ENCODE measurements at places on chromosomes 7 and 10. TPM values are rescaled to one million over a fixed set of nuclear protein-coding genes. Genes with fewer than 3 reads are reported as not detected.

GRCh38 chr7:74294191-74294998 lies 5.2 kb downstream of the CLIP2 start:
- DNase-seq = peak; percentile 57

DNA sequence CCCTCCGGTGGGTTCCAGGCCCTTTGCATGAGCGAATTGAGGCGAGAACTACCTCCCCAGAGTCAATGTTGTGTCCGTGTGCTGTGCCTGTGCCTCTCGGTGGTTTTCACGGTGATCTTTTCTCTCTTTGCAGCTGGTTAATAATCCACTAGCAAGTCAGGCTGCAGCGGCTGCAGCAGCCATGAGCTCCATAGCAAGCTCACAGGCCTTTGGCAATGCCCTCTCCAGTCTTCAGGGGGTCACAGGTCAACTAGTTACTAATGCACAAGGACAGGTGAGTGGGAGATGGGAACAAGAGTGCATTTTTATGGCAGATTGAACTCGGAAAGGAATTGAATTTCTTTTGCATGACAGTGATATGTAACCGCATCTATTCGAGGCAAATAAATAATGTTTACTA lies 159.7 kb upstream of the YAE1 start:
- DNase-seq = no peak

- DNase-seq = peak; percentile 40
These were observed 112.5 kb downstream of the PRPF18 start for GRCh38 chr10:13699216-13699615.

DNA sequence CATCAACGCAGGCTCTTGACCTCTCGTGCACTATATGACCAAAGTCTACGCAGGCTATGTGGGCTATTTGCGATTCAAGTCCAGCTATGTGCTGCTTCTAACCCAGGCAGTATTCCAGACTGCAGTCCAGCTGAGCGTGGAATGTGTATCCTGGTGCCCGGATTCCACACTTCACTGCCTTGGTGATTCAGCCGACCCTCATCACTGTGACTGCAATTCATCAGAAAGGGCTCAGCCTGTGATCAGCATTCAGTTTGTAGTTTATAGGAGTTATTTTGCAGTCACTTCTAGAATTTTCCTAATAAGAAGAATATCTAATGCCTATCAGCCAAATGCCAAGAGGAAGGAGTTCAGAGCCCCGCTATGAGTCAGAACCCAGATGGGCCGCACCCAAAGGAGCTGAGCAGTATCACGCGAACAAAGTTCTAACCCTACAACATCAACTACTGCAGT lies 119.8 kb upstream of the LANCL2 start:
- no peak for DNase-seq

DNA sequence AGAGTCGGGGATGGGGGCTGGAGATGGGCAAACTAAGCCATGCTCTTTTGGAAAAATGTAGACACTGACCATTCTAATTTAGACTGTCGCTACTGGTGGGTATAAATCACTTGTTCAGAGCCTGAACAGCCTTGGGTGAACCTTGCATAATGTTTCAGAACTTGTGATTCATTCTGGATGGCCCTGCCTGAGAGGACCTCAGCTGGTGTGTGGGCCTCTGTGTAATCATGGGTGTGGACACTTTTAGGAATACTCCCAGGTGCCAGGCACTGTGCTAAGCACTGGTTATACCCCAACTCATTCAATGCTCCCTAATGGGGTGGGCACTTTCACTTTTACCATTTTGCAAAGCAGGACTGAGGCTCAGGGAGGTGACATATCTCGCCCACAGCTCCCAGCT lies 26.8 kb upstream of the TM9SF3 start:
- no peak for DNase-seq

DNA sequence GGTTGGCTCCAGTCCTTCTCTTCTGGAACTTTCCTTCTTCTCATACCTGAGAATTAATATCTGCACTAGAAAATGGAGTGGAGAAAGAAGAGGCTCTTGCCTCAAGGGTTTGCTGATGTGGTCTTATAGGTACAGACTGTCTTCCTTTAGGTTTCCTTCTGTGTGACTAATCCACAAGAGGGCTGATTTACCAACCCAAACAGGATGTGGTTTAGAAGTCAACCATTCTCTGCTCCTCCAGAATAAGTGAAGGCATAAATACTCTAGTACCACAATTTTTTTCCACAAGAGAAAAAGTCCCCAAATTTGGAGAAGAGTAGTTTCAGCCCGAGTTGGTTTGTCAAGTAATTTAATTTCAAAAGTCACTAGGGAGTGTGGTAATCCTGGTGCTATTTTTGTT lies 85.8 kb downstream of the NRP1 start:
- no peak for DNase-seq

- DNase-seq = no peak
These were observed 31.1 kb upstream of the HIBADH start for GRCh38 chr7:27693794-27694193.

DNA sequence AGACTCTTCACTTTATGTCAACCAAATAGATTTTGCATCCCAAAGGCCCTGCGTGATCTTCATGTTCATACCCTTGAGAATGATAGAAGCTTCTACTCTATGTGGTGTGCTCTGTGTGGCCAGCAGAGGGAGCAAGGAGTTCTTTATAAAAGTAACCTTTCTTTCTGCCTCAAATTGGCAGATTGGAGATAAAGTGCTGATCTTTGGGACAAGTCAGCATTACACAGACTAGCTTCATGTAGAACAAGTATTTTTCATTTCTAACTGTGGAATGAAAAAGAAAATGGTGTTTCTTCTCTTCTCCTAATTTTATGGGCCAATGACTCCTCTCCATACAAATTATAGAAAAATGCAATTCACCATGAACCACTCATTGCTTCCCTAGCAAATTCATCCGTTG lies 1214.1 kb downstream of the SORCS1 start:
- peak; percentile 56 for DNase-seq

- DNase-seq = no peak
These were observed 75.7 kb downstream of the LYZL2 start for GRCh38 chr10:30553626-30554439.

DNA sequence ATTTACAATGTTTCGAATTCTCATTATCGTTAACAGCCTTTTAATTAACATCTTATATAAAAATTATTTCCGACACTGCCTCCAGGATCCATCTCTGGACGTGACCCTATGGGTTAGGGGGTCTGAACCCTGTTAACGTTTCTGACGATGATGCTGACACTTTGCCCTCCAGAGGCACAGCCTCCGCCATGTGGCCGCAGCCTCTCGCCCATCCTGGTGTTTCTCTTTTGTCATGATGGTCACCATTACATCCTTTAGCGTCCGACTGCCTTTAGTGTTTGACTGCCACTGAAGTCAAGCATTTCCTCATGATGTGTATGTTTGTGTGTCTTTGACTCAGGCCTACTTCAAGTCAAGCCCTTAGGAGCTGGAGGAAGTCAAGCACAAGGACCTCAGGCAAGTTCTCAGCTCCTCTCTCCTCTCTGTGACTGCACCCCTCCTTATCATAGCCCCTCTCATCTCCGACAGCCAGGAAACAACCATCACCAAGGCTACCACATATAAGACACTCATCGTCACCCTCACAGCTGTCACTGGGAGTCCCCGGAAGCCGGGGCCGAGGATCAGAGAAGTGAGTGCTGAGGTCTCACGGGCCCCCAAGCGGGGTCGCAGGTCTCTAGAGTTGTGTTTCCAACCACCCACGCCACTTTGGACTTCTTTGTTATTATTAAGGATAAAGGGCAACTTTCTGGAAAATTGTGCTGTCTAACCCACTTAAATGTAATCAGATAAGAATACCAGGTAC lies 96.1 kb upstream of the PPP2R2D start:
- no peak for DNase-seq

- no peak for DNase-seq
These were observed 31.6 kb downstream of the ST7 start for GRCh38 chr7:116984917-116985316.

- DNase-seq = no peak
These were observed 308.1 kb downstream of the TFEC start for GRCh38 chr7:115722302-115722977.

- no peak for DNase-seq
These were observed 89.4 kb upstream of the DUSP5 start for GRCh38 chr10:110408203-110408871.

GRCh38 chr10:76778914-76779795 lies 858.5 kb downstream of the KCNMA1 start:
- DNase-seq = no peak

DNA sequence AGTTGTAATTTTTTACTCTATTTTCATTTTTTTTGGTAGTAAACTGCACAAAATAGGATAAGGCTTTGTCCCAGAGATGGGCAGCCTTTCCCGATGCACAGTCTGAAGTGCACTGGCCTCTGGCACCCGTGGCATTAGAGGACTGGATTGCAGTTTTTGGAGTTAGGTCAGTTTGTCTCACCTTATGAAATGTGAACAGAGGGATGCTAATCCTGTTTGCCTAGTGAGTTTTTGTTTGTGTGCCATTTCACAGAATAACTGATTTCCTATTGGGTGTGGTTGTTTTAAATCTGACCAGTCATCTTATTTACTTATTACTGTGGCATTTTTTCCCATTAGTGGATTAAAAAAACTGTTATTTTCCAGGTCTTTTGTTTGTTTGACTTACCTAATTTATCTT lies 109.5 kb upstream of the GATA3 start:
- no peak for DNase-seq

GRCh38 chr7:92691578-92691977 lies 101.4 kb upstream of the FAM133B start:
- no peak for DNase-seq

DNA sequence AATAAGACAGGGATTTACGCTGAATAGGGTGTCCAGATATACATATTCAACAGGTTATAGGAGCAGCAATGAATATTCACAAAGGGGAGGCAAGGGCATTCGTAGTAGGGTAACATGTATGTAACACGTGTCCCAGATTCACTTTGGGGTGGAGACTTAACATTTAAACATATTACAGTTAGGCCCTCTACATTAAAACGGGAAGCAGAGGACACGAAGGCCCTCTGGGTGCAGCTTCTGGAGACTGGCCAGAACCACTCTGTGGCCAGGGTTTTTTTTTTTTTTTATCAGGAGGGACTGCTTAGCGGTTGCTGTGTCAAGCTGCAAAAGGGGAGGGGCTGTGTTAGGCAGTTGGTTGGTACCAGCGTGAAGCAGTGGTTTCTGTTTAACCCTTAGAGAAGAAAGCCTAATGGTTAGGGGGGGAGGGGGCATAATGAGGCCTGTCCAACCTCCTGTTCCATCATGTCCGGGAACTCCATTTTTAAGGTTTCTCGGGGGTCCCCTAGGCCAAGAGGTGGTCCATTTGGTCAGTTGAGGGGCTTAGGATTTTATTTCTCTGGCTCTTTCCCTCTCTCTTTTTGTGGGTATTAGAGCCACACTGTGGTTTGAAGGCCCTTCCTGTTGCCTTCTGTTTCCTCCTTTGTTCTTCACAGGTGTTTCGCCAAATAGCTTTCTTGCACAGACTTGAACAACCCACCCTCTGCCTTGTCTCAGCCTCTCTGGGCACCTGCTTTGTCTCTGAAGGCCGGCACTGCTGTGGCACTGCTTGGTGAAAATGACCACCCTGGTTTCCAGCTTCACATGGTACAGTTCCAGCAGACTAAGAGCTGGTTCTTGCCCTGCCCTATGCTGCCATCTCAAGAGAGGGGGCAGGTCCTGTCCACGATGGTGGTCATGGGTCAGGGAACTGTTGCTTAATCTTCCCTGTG lies 26.4 kb downstream of the PRF1 start:
- DNase-seq = no peak

BTRC gene
- 5.1 TPM for polyA plus RNA-seq

CELF2 gene
- polyA plus RNA-seq = 1.4 TPM

CALD1 gene
- polyA plus RNA-seq = 35.1 TPM

NPC1L1 gene
- 3.4 TPM for polyA plus RNA-seq

PITX3 gene
- not detected for polyA plus RNA-seq

SPOCK2 gene
- 1.8 TPM for polyA plus RNA-seq

GFRA1 gene
- 0.61 TPM for polyA plus RNA-seq

KCND2 gene
- 0.26 TPM for polyA plus RNA-seq

RPEL1 gene
- polyA plus RNA-seq = not detected

CRYGN gene
- polyA plus RNA-seq = 0.08 TPM

PIP4K2A gene
- 4.3 TPM for polyA plus RNA-seq

RTKN2 gene
- polyA plus RNA-seq = 0.19 TPM

DGKI gene
- polyA plus RNA-seq = 0.15 TPM

LRRTM3 gene
- polyA plus RNA-seq = 2.5 TPM

TEX36 gene
- polyA plus RNA-seq = not detected

CHAT gene
- not detected for polyA plus RNA-seq
